ENCODE measurements at places on chromosomes 11 and 22. TPM values are rescaled to one million over a fixed set of nuclear protein-coding genes. Genes with fewer than 3 reads are reported as not detected.

The MN1 gene
- under 0.01 TPM for total RNA-seq

The USP47 gene
- 65.1 TPM for total RNA-seq

The ZP1 gene
- total RNA-seq, result not detected

The C11orf21 gene
- not detected for total RNA-seq

The GAS2 gene
- 2.0 TPM for total RNA-seq

The PHOX2A gene
- total RNA-seq, result not detected

The B3GAT1 gene
- total RNA-seq, result 3.1 TPM

The TTC9C gene
- 42.3 TPM for total RNA-seq

The APOL5 gene
- not detected for total RNA-seq

The C11orf52 gene
- total RNA-seq, result 1.4 TPM

The LINC01488 gene
- not detected for total RNA-seq

The OR52A1 gene
- total RNA-seq, result not detected

The MMP10 gene
- not detected for total RNA-seq

The BBOX1 gene
- total RNA-seq, result not detected

The CCDC90B gene
- total RNA-seq, result 57.8 TPM

The MS4A4A gene
- not detected for total RNA-seq

The CASP5 gene
- total RNA-seq, result not detected

The B4GAT1 gene
- total RNA-seq, result 39.9 TPM

The GAB4 gene
- under 0.01 TPM for total RNA-seq

The SPTBN2 gene
- 9.9 TPM for total RNA-seq

The FOSL1 gene
- total RNA-seq, result 1.4 TPM

The MB gene
- total RNA-seq, result not detected

The MFRP gene
- not detected for total RNA-seq

The TRPC6 gene
- total RNA-seq, result not detected

The UBQLN3 gene
- not detected for total RNA-seq

The VSTM5 gene
- total RNA-seq, result 1.3 TPM

The PLEKHA7 gene
- 7.3 TPM for total RNA-seq

The PAFAH1B2 gene
- 171 TPM for total RNA-seq

The ARHGAP32 gene
- 20.0 TPM for total RNA-seq

The MYBPC3 gene
- total RNA-seq, result not detected

The PRODH gene
- 3.1 TPM for total RNA-seq

The MMP7 gene
- total RNA-seq, result 0.34 TPM

The SLC16A8 gene
- total RNA-seq, result not detected

The OR4D5 gene
- total RNA-seq, result not detected

The OR10A2 gene
- total RNA-seq, result not detected

The PKDREJ gene
- total RNA-seq, result not detected

The RCOR2 gene
- not detected for total RNA-seq

All from melanocyte of skin (primary cell).